Cardiac septum (tissue), 1 donor: ENCODE measurements at places on chromosomes 3 and 15.

- no peak for DNase-seq
These were observed 450.2 kb upstream of the WNT5A start for GRCh38 chr3:55937301-55937700.

- peak; percentile 43 for DNase-seq
These were observed 11.0 kb downstream of the CXCR6 start for GRCh38 chr3:45954306-45954705.

GRCh38 chr3:81554801-81555200 is 206.6 kb downstream of the GBE1 start:
- DNase-seq, result no peak

- DNase-seq, result no peak
These were observed 246.8 kb upstream of the STT3B start for GRCh38 chr3:31285833-31286486.

DNA sequence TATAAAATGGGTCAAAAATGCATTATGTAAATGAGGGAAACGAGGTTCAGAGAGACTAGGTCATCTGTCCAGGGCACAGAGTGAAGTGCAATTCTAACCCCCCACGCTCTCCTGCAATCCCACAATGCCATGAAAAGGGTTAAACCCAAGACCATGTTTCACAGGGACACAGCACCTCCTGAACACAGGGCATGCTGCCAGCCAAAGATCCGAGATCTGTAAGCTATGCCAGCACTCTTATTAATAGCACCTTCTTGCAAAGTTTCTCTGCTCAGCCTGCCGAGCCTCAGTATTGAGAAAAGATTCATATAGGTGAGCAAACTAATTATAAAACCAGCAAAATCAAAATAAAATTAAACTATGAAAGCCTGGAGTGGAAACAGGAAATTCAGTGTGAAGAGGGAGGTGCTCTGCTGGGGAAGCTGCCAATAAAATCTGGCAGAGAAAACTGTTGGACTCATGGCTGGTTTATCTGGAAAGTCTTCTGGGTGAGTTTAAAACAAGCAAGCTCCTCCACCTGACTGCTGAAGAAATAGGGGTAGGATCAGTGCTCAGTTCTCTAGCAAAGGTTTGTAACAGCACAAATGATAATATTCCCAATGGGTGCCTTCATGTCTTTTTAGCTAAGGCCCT is 50.3 kb downstream of the LRIG1 start:
- DNase-seq, result peak; percentile 78

- DNase-seq, result no peak
These were observed 81.9 kb upstream of the TGFBR2 start for GRCh38 chr3:30524357-30525040.

DNA sequence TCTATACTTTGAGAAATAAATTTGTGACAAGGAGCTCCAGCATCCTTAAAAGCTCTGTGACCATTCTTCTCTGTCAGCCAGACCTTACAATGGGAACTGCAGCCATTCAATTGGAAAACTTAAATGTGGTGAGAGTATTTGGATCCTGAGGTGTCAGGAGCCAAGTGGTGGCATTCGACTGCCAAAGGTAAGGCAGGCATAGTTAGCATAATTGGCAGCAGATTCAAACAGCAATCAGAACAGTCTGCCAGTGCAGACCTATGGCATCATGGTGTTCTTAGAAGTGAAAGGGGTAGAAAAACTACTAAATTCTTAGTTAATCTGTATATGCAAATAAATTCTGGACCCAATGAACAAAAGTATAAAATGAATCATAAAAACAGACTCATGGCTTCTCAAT is 18.2 kb upstream of the FNDC3B start:
- DNase-seq, result no peak

- DNase-seq, result peak; percentile 76
These were observed at the start of gene SIDT1 for GRCh38 chr3:113531826-113532697. Gene SIDT1, plus strand, starts transcription at chr3:113532555. Its CDS starts 467 bp downstream, at chr3:113533022.

- DNase-seq, result no peak
These were observed 60.9 kb upstream of the ATP11B start for GRCh38 chr3:182732232-182733015.

DNA sequence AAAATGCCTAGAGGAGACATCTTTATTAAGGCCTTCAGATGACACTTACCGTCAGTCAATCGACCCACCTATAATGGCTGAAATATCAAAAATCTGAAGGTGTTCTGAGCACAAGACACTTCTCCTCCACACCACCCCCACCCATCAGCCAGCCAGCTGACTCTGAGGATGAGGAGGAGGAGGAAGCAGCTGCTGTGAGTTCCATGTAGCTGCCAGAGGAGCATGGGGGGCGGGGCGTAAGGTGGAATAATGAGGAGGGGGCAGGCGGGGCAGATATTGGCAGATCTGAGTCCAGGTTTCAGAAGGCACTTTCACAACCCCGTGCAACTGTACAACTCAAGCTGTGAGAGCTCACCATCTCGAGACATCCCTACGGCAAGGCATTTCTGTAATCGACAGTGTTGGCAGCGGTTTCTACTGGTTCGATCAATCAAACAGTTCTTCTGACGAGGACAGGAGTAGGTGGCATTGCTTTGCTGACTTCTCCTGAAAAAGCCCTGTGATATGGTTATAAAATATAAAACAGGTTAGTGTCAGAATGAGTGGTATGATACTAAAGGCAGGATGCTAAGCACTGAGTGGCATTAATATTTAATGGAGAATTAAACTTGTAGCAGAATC is 35.4 kb upstream of the ICE2 start:
- no peak for DNase-seq

GRCh38 chr3:116614795-116615362 is 94.7 kb upstream of the TUSC7 start:
- no peak for DNase-seq

- DNase-seq, result no peak
These were observed 168.1 kb upstream of the CD96 start for GRCh38 chr3:111373861-111374260.

DNA sequence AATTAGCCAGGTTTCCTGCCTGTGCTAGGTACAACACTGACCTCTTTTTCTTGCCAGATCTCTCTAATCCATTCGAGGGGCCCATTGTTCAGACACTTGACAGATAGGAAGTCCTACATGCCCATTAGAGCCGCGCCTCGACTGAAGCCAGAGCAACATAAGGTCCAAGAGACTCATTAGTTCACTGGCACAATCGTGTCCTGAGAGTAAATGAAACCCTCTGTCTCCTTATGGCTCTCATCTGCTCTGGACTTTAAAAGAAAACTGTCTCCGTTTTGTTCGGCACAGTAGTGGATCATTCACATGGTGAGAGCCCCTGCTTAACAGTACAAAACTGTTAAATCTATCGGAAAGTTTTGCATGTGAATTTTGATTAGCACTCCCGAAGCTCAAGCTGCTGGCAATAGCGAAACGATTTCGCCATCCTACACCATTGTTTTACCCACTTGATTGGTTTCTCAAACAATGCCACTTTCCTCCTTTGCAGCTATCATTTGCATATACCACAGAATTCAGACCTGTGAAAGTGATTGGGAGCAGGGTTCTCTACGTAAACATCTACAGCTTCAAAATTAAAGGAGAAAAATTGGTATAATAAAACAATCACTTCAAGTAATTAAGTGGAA is 19.0 kb upstream of the C15orf61 start:
- DNase-seq, result no peak

- DNase-seq, result no peak
These were observed 347.5 kb downstream of the CNTN4 start for GRCh38 chr3:2446146-2446545.
